NCI-H345 (cell line): ENCODE measurements at places on chromosomes 2 and 18.

DNA sequence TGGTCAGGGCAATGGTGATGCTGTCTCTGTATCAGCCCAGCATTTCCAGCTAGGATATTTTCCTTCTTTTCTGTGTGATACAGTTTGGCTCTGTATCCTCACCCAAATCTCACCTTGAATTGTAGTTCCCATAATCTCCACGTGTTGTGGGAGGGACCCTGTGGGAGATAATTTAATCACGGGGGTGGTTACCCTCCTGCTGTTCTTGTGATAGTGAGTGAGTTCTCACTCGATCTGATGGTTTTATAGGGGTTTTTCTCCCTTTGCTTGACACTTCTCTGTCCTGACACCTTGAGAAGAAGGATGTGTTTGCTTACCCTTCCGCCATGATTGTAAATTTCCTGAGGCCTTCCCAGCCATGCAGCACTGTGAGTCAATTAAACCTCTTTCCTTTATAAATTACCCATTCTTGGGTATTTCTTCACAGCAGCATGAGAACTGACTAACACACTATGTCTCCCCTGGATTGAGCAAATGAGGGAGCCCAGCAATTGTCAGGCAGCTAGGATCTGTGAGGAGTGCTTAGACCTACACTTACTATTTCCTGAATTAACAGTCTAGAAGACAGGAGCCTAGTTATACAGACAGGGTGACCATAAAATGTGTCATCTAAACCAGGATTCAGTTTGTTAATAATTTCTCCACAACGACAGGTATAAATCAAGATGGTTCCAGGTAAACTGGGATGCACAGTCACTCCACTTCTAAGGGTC lies 6.0 kb downstream of the SCN2A start:
- DNase-seq = no peak

DNA sequence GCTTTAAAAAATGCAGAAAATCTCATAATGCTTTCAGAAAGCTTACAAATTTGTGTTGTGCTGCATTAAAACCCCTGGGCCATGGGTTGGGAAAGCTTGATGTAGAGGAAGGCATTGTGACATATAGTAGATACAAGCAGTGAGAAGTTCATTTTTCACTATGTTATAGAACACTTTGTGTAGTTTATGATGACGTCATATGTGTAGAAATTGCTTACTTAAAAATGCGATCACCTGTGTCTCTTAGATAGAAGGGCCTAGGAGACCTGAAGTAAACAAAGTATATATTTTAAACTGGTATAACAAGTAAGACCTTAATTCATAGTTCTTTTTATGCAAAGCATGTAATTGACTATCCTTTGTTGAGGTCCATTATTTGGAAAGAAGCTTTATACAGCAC lies 393.5 kb downstream of the ARHGAP15 start:
- DNase-seq = peak; percentile 63

DNA sequence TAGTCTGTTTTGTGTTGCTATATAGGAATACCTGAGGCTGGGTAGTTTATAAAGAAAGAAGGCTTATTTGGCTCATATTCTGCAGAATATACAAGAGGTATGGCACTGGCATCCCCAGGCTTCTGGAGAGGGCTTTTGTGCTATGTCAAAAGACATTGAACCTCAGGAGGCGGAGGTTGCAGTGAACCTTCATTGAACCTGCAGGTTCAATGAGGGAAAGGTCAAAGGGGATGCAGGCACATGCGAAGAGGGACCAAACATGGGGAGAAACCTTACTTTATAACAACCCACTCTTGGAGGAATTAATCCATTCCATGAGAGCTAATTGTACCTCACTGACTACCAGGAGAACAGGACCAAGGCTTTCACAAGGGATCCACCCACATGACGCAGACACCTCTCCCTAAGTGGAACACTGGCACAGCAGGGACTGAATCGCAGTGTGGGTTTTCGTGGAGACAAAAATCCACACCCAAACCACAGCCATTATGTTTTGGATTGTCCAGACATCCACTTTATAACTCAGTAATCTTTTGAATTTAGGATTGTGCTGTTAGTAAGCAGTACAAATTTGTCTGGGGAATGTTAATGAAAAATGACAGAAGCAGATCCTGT lies 4.1 kb upstream of the SERPINB8 start:
- no peak for DNase-seq

GRCh38 chr2:111186933-111187332 lies 66.2 kb downstream of the BCL2L11 start:
- DNase-seq = no peak

GRCh38 chr2:160347269-160347863 lies 146.2 kb downstream of the RBMS1 start:
- no peak for DNase-seq

- DNase-seq = no peak
Measured at GRCh38 chr2:65669574-65669973, 237.2 kb upstream of the SPRED2 start.

DNA sequence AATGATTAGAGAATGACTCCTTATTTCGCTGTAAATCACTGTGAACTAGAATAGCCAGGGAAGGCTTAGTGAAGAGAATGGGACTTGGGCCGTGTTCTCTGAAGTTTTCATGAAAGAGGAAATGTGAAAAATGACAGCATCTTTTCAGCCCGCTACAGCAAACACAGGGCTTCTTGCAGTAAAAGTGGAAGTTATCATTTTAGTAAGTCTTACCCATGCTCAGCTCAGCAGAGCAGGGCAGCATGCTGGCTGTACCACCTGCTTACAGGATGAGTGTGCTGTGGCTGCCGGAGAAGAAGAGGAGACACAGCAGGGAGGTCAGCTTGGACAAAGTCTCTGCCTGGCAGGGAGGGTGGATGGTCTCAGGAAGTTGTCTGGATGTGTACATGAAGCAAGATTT lies 300.7 kb upstream of the DLGAP1 start:
- DNase-seq = no peak

GRCh38 chr2:227404585-227405271 lies 17.0 kb upstream of the SCYGR1 start:
- DNase-seq = no peak

DNA sequence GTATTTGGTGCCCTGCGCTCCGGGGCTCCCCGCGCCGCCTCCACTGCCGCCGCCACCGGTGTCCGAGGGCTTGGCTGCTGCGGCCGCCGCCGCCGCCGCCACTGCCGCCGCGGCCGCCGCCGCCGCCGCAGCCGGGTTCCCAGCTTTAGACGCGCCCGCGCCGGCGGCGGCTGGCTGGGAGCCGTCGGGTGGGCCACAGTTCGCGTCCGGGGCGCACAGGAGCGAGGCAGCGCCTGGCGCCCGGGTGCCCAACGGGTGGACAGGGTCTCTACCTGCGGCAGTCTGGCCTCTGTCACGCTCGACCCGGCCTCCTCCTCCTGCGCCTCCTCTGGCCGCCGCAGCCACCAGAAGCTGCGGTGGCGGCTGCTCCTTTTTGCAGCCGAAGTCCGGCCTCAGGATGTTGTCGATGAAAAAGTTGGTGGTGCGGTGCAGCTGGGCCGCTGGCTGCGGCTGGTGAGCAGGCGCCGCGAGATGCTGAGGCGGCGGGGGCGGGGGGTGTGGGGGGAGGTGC lies 951 bp downstream of the EN1 start:
- no peak for DNase-seq

- DNase-seq = no peak
Measured at GRCh38 chr2:162327134-162327769, 8.8 kb upstream of the IFIH1 start.

GRCh38 chr2:111622859-111623258 lies 261.1 kb downstream of the ANAPC1 start:
- DNase-seq = no peak

GRCh38 chr2:55914786-55915185 lies 8.8 kb downstream of the EFEMP1 start:
- DNase-seq = no peak

DNA sequence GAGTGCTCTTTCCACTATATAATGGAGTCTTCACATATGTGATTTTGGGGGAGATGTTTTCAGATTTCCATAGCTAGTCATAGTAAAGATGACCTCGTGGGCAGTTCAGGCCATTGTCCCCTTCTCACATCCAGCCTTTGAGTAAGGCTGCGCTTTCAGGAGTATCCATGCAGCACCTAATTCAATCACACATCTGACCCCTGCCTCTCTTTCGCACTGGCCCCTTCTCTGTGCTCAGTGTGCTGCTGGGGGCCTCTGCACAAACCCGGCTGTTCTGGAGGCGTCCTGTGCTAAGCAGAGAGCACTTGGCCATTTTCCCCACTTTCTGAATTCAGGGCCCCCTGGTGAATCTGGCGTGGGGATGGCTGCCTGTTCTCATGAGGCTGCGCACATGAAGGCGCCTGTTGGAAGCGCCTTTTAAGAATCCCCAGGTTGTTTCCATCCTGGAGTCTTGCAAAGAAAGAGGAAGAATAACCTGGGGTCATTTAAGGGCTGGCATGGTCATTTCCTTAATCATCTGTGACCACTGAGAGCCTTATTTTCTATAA lies 96.0 kb upstream of the ALPP start:
- no peak for DNase-seq

- peak; percentile 81 for DNase-seq
Measured at GRCh38 chr18:77765468-77765867, 515.8 kb downstream of the GALR1 start.

DNA sequence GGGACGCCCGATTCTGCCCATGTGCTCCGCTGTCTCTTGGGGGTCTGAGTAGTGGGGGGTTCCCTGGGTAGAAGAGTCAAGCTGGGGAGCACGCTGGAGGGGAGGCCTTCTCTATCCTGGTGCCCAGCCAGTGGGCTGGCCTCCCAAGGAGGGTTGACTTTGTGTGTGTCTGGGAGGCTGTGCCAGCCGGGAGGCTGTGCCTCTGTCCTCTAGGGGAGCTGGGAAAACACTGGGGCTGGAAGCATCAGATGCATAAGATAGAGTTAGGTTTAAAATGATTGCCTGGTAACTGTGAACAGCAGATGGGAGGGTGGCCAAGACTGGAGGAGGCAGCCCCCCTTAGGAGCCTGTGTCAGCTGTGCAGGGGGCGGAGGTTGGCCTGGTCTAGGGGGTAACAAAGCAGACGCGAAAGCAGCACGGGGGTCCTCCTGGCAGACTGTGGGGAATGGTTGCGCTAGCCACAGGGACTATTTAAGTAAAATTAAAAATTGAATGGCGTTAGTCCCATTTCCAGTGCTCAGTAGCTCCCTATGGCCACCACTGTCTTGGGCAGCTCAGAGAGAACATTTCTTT lies 1.3 kb downstream of the ING5 start:
- peak; percentile 22 for DNase-seq

DNA sequence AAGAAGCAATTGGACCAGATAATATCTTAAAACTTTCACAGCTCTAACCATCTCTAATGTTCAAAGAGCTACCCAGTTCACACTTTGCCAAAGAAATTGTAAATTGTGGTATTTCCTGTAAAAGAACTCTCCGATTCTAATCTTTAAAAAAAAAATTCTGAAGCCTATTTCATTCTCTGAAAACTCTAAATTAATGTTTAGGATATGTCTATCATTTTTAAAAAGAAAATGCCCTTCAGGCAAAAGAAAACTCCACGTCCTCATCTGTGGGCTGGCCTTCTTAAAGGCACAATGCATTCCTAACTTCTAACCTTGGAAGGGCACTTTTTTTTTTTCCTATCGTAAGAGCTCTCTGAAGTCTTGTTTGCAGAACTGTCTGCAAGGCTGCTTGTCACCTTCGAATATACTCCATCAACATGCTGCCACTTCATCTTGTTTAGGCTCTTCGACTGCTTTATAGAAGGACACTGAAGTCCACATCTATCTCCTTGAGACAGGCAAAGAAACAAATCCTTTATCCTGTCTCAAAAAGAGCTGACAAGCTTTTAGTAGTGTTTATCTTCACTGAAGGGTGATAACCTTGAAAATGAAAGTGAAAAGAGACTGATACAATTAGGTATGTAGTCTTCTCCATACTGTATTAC lies 124.3 kb upstream of the SLC39A10 start:
- DNase-seq = no peak

GRCh38 chr2:138193416-138194213 lies 229.3 kb downstream of the HNMT start:
- DNase-seq = no peak

- DNase-seq = no peak
Measured at GRCh38 chr2:7034303-7034702, 117.1 kb downstream of the RNF144A start.

DNA sequence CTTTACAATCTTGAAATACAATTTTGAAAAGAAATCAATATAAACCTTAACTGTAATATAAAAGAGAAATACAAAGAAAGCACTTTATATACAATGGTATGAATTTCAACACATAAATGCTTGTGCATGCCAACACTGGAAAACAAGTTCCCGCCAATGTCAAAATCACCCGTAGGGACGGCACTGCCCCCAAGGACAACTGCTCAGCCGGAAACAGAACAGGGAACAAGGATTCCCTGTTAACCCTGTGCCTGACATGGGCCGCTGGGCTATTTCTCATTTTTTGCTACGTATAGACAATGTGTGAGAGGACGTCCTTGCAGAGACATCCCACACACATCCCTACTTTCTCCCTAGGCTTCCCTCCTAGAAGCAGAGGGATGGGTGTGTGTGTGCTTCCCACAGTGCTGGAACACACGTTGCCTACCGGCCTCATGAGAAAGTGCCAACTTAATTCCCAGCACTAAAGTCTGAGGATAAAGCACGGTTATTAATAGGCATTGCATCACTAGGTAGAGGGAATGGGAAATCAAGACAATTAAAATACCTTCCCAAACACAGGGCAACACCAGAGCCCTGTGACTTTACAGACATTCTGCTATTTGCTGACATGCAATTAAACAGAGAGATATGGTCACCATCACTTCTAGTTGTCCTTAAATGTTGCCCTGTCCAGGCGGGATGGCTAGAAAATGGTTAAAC lies 14.4 kb downstream of the AFG3L2 start:
- no peak for DNase-seq
